Esophagus squamous epithelium (tissue), 5 donors: ENCODE measurements at places on chromosomes 11 and 22.
A peak's percentile ranks its signal among the peaks of the same experiment; 100 is the strongest.

GRCh38 chr11:134607963-134608750 lies 196.1 kb upstream of the B3GAT1 start:
- DNase-seq: no peak

- DNase-seq: no peak
Measured at GRCh38 chr11:8242118-8242475, 21.6 kb downstream of the LMO1 start.

DNA sequence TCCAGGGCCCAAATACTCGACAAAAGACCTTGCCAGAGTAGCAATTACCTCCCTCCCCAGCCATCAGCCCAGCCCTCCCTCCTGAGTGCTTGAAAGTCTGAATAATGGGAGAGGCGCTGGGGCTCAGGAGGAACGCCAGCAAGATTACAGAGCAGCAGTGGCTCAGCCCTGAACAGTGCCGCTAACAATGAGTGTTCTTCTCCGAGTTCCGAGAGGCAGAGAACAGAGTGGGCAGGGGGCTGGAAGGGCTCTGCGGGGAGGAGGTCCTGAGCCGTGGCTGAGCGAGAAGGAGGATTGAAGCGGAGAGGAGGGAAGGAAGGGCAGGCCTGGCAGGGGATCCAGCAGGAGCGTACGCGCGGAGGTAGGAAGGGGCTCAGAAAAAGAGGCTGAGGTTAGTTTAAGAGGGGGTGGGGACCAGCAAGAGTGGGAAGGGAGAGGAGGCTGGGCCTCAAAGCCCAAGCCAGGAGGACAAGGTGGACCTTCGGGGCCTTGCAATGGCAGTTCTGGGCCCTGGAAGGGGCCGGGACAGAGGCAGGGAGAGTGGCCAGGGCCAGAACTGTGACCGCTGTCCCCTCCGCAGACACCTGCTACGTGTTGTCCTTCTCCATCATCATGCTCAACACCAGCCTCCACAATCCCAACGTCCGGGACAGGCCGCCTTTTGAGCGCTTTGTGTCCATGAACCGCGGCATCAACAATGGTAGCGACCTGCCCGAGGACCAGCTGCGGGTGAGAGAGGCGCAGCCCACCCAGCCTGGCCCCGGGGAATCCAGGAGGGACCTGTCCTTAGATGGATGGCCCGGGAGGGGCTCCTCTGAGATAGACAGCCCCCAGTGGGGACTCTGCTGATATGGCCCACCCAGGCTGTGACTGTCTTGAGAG lies 20.6 kb downstream of the CYTH4 start:
- DNase-seq: no peak

DNA sequence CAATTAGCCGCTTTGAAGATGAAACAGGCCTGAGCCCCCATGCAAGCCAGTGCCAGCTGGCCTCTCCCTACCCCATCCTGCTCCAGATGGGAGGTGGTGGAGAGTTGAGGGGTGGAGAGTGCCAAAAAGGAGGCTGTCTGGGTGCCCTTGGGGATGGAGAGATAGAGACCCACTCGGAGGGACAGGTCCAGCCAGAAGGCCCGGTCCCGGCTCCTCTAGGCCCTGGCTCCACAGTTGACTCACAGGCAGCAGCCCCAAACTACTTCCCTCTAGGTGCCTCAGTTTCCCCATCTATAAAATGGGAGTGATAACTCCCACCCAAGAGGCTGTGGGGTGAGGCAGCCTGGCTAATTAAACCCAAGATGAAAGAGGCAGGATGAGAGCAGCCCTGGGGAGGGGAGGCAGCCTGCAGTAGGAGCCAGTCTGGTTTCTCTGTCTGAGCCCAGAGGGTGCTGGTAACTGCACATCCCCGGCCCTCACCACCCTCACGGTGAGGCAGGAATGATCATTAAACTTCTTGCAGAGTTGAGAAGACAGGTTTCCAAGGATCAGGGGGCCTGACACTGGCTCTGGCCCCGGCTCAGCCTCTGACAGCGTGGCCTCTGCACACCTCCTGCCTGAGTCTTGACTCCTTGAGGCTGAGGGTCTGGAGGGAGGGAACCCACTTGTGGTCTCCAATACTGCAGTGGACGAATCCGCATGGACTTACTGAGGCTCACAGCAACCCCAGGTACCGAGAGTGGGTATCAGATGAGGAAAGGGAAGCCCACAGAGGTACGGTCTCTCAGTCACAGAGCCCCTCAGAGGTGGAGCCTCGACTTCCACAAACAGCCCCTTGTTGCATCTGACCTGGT lies 1.4 kb upstream of the AP5B1 start:
- DNase-seq: no peak

DNA sequence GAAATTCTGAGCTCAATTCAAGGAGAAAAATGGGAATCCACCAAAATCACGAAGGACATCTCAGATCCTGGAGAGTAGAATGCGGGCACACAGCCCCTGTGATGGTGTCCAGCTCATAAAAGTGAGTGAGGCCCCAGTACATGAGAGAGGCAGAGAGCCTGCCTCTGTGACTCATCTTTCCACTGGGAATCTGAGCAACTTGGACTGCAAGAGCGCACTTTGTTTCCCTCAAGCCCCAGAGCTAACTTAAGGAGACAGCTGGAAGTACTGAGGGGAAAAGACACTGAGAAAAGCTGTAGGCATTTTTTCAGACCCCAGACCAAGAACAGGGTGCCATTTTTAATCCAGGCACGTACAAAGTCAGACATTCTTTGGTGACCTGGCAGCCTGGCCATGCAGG lies 273.7 kb downstream of the C11orf87 start:
- no peak for DNase-seq

DNA sequence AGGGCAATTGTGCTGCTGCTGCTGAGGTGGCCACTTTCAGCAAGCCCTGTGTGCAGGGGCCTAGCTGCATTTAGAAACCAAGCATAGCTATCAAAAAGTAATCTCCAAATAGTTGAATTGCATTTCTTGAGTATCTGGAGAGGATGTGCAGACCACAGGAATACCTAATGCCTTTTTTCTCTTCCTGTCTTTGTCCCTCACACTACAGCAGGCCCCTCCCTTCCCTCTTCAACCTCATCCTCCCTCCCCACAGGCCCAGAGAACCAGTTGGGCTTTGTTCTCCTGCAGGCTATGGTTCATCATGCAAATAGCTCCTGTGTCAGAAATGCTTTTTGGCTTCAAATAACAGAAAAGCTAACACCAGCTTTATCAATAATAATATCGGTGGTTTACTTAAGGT lies 47.7 kb downstream of the DKK3 start:
- no peak for DNase-seq

- no peak for DNase-seq
Measured at GRCh38 chr11:12989428-12990161, 19.5 kb upstream of the RASSF10 start.

- no peak for DNase-seq
Measured at GRCh38 chr22:42170946-42171345, 40.3 kb upstream of the CYP2D6 start.

- no peak for DNase-seq
Measured at GRCh38 chr11:134139873-134140331, 71.0 kb downstream of the JAM3 start.

DNA sequence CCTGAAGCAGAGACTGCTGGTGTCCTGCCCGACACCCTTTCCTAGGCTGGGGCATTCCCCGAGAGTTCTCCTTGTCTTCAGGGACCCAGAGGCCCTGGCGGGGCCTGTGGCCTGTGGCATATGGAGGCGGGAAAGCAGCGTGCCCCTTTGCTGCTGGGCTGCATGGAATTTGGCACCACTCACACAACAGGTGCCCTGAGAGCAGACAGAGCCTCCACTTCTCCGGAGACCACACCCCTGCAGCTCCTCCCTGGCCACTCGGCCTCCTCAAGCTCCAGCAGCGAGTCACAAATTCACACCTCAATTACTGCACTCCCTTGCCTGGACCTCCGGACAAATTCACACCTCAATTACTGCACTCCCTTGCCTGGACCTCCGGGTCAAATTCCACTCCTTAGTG lies 1375.2 kb downstream of the TBC1D22A start:
- DNase-seq: no peak

DNA sequence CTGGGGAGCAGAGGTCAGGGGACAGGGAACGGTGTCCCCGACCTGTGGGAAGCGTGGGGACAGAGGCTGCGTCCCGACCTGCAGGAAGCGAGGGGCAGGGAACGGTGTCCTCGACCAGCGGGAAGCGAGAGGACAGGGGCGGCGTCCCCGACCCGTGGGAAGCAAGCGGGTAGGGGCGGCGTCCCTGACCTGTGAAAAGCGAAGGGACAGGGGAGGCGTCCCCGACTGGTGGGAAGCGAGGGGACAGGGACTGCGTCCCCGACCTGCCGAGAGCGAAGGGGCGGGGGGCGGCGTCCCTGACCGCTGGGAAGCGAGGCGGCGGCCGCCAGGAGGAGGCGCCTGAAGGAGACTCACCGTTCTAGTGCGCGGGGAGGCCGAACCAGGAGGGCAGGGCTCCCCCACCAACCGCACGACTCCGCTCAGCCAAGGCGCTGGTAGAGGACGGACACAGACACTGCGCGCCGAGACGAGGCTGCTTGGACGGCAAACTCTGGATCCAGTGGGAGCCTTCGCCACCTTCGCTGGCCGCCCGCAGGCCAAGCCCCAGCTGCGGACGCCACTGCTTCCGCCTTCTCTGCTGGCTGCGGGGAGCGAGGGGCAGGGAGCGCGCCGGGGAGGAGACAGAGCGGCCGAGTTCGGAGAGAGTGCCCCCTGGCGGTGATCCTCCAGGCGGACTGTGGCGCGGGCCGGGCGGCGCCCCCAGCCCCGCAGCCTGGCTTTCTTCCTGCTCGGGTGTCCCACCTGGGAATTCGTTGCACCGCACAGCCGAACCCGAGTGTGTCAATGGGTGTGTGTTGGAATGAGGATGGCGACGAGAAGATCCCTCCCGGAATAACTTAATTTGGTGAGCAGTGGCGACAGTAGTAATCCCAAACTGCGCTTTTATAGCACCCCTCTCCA lies at the start of gene TRAF6:
TSS of gene TRAF6 (minus strand) at position 579 of the 900 bp plus-strand sequence. CDS start 8,757 bp downstream, outside the sequence.
- peak; percentile 49 for DNase-seq

DNA sequence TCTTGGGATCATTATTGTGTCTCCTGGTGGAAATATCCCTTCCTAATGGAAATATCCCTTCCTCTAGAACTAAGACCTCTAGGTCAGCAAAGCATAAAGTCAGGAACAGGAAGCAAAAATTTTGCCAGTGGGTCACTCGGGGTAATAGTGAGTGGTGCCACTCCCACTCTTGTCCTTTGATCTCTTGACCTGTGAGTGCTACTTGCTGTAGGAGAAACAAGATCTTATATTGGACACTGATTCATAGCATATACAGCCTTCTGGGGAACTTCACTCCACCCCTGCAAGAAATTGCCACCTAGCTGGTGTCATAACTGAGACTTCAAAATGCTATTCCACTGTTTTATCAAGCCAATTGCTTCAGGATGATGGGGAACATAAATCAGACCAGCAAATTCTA lies 44.7 kb upstream of the TMEM45B start:
- DNase-seq: no peak

GRCh38 chr11:9057007-9057406 lies 34.4 kb downstream of the SCUBE2 start:
- DNase-seq: no peak

- DNase-seq: no peak
Measured at GRCh38 chr22:25774575-25775026, 32.6 kb downstream of the MYO18B start.

GRCh38 chr22:27533105-27533745 lies 268.3 kb downstream of the MN1 start:
- DNase-seq: no peak

DNA sequence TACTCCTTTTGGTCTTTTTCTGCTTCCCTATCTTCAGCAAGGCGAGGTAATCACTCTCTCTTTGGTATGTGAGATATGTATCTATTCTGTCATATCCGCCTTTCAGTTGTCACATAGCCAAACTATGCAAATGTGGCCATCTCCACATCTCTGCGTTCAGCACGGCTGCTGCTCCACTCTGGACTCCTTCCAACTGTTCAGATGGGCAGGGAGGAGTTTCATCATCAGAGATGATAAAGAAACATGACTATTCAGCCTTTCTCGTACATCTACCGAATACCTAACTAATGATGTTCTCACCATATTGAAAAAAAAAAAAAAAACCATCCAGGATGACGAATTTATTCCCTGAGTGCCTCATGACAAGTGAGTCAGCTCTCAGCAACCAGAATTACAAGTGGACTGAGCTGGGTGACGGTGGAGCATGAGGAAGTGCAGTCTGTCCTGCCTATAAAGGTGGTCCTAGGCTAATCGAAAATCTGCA lies 899.6 kb downstream of the OPCML start:
- no peak for DNase-seq

DNA sequence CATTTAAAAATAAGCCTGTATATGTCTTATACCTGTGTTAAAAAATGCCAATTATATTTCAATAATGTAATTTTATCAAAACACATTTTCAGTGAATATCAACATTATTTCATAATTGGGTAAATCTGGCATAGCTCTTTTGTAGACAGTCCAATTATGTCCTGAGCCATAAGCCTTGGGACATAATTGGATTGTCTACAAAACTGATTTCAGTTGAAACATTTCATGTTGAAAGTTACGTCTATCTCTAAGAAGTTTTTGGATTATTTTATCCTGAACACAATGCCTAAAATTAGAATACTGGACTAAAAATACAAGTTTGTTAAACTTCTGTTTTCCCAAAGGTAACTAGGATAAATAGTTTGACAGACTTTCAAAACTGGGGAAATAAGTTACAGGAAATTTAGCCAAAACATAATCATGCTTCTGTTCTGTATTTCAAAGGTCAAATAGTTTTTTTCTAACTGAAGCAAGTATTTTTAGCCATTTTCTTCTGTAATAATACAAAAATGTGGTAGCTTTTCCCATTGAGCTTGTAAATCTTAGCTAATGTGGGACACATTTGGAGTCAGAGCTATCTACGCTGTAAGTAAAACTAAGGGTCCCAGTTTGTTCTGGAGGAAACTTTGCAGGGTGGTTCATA lies 100.7 kb upstream of the BIRC3 start:
- DNase-seq: no peak

GRCh38 chr11:14577835-14578529 lies 57.8 kb upstream of the PSMA1 start:
- DNase-seq: no peak

GRCh38 chr11:111359223-111360149 lies 19.6 kb downstream of the POU2AF1 start:
- no peak for DNase-seq

GRCh38 chr11:119618208-119618909 lies 110.6 kb downstream of the NECTIN1 start:
- no peak for DNase-seq

- no peak for DNase-seq
Measured at GRCh38 chr11:112727341-112727841, 233.8 kb upstream of the NCAM1 start.

DNA sequence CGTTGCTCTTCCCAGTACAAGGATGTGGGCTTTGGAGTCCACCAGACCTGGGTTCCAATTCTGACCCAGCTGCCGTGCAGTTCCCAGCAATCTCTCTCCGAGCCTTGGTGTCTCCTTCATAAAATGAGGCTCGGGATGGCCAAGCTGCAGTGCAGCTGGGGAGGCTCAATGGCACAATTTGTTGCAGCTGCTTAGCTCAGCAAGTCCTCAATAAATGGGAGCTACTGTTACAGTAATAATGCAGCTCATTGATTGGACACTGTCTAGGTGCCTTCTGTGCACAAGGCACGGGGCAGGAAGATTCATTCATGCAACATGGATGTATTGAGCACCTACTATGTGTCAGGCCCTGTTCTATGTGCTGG lies 37.1 kb downstream of the SHISAL1 start:
- no peak for DNase-seq
